ENCODE measurements at places on chromosomes 1 and 21.

DNA sequence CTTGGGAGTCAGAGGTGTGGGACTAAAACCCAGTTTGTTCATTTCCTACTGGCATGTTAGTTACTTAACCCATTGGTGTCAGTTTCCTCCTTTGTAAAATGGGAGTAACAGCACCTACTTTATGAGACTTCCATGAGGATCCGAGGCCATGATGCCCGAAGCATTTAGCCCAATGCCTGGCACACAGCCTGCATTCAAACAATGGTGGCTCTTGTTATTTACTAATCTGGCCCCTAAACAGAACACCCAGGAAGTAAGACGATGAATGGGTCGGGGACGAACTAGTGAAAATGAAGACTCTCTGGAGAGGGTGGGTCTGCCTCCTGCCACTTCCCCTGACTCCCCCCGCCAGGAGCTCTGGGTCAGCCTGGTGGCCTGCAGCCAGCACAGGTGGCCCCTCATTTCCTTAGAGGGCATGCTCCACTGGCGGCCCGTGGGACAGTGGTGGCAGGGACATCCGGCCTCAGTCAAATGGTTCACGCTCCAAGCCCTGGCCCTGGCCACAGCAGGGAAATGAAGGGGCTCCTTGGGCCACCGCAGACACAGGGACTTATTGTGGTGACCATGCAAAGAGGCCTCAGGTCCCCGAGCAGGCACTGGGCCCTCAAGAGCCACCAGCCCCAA, 9.5 kb upstream of the TAS1R2 start:
- DNase-seq, result no peak

DNA sequence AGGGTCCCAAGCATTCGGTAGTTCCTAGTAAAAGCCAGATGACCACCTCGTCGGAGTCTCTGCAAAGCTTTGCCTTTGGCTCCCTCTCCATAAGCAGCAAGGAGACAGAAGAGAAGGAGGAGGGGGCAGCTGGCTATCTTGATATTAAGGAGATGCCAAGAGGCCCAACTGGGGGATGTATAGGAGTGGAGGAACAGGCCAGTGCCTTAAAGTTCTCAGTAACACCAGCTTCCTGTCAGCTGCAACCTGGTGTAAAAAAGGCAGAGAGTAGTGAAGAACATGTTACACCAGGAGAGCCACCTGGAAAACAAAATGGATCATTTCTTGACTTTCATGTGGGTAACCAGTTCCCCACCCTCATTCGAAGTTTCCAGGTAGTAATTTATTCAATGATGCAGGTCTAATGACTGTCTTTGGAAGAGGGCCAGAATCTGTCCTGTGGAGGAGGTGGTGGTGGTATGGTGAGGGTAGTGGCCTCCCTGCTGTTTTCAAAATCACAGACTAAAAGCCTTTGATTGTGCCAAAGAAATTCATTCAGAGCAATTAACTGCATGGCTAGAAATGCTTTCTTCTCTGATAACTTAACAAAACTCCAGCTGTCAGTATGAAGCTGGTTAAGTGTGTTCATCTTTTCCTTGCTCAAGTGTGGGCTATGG, 27.3 kb downstream of the TMEM200B start:
- no peak for DNase-seq

DNA sequence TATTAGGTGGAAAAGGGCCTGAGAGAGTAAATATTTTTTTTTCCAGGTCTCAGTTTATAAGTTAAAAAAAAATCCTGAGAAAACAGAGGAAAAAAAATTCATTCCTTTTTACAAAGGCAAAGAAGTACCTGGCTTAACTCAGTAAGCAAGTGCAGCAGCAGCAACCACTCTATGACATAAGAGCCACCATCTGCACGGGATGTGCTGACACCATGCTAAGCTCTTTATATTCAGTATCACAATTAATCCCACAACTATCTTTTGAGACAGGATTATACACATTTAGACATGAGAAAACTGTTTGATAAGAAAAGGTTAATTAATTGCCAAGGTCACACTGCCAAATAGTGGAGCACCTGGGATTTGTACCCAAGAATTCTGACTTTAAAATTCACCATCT, 13.4 kb upstream of the DPT start:
- no peak for DNase-seq

- no peak for DNase-seq
Observed at GRCh38 chr1:55720261-55720660, 505.1 kb upstream of the USP24 start.

GRCh38 chr1:217747156-217747769, 116.1 kb downstream of the SPATA17 start:
- DNase-seq, result no peak

All from stimulated activated CD8-positive, alpha-beta memory T cell treated with anti-CD3 and anti-CD28 coated beads, Interleukin-7, amount 100 ng/mL, for 24 hours (primary cell).